Kidney (tissue), 22 donors: ENCODE measurements at places on chromosomes 7 and 10. TPM values are rescaled to one million over a fixed set of nuclear protein-coding genes. Genes with fewer than 3 reads are reported as not detected.

SUN3 gene
- polyA plus RNA-seq, result not detected

BMI1 gene
- 18.7 TPM for polyA plus RNA-seq

COL13A1 gene
- 4.0 TPM for polyA plus RNA-seq

GRCh38 chr10:11603741-11604140 is 7.7 kb downstream of the USP6NL start:
- peak; percentile 30 for DNase-seq

DNA sequence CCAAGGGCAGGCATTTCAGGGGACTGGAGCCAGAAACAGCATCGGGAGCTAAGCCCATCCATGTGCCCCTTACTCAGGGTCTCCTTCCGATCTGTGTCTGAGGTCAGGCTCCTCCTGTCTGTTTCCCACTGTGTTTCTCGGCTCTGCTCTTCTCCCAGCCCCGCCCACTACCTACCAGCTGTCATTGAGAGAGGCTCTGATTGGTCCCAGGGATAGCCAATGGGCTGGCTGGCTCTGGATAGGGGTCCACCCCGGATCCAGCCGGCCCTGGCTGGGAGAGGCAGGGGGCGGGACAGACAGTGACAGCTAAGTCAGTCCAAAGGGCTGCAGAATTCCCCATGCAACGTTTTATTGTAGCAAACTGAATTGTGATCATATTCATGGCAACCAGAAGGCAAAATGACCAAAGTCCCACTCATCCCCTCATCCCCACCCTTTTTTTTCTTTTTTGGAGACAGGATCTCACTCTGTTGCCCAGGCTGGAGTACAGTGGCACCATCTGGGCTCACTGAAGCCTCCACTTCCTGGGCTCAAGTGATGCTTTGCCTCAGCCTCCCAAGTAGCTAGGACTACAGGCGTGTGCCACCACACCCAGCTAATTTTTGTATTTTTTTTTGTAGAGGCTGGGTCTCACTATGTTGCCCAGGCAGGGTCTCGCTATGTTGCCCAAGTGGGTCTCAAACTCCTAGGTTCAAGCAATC is 76.3 kb downstream of the CLIP2 start:
- DNase-seq, result peak; percentile 60

KCP gene
- polyA plus RNA-seq, result 7.7 TPM

GRCh38 chr10:113965077-113965476 is 78.6 kb upstream of the ADRB1 start:
- DNase-seq, result no peak

ADRA2A gene
- 1.2 TPM for polyA plus RNA-seq

- DNase-seq, result no peak
These were observed 725.5 kb downstream of the DNAJB9 start for GRCh38 chr7:109295158-109295557.

CNNM1 gene
- 0.49 TPM for polyA plus RNA-seq

- DNase-seq, result no peak
These were observed 160.4 kb downstream of the RPS24 start for GRCh38 chr10:78194050-78194449.

GRCh38 chr7:43531700-43532099 is 51.2 kb upstream of the STK17A start:
- no peak for DNase-seq

SEPTIN7 gene
- 125 TPM for polyA plus RNA-seq

DNA sequence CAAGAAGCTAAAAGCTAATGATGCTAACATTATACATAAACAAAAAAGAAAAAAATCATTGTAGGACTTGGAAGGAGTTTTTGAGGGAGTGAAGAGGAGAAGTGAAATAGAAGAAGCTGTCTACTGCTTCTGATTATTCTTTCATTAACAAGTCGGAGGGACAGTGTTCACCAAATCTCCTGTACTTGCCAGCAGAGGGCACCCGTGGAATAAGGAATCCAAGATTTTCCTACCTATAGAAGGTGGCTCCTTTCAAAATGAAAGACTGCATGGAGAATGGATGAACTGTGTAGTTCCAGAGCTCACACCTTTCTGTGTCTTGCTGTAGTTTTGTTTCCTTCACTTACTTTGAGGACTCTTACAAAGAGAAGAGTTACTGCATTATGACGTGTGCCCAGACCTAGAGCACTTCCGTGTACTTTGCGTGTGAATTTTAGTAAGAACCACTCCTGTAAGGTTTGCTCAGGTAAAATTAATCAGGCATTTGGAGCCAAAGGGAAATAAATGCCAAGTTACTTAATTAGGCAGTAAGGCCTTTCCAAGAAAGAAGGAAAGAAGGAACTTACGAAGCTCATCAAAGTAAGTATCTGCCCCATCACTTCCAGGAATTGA is 145.1 kb downstream of the SEMA3D start:
- DNase-seq, result peak; percentile 90
